Spleen (tissue), 13 donors: ENCODE measurements at places on chromosomes 13 and 19.

- no peak for DNase-seq
Measured at GRCh38 chr13:24741016-24741662, 22.8 kb upstream of the RNF17 start.

GRCh38 chr13:42571895-42572294 is 2.1 kb upstream of the TNFSF11 start:
- DNase-seq: no peak

- no peak for DNase-seq
Measured at GRCh38 chr19:4304538-4305256, at the start of gene FSD1. TSS of gene FSD1 (plus strand) at chr19:4304598. CDS start at chr19:4304747, 149 bp downstream.

GRCh38 chr13:46520166-46520565 is 32.8 kb upstream of the LRCH1 start:
- DNase-seq: no peak

DNA sequence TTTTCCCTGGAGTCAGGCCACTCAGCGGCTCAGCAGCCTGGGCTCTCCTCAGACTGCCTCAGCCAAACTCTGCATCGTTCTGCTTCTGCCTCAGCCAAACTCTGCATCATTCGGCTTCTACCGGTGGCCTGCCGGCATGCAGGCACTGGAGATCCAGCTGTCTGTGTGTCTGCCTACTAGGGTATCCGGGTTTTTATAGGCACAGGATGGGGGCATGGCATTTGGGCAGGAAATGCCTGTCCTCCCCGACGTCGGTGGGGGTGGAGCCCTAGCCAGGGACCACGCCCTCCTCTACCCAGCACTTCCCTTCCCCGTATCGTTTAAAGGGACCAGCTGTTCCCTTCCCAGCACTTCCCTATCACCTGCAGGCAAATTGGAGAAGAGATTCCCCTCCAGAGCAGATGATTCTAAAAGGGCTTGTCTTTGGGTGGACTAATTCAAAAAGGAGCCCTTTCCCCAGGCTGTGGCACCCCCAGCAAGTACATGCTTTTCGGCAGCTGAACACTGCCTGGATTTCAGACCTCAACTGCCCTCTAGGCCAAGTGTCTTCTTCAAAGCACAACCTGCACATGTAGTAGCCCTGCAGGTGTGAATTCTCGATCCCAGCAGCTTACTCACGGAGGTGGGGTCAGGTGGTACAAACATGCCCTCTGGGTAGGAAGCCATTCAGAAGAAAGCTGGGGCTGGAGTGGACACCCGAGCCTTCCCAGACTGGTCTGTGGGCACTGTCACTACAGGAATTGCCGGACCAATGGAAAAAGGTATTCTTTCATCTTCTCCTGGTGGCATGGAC is 25.4 kb upstream of the GPR12 start:
- DNase-seq: peak; percentile 91

DNA sequence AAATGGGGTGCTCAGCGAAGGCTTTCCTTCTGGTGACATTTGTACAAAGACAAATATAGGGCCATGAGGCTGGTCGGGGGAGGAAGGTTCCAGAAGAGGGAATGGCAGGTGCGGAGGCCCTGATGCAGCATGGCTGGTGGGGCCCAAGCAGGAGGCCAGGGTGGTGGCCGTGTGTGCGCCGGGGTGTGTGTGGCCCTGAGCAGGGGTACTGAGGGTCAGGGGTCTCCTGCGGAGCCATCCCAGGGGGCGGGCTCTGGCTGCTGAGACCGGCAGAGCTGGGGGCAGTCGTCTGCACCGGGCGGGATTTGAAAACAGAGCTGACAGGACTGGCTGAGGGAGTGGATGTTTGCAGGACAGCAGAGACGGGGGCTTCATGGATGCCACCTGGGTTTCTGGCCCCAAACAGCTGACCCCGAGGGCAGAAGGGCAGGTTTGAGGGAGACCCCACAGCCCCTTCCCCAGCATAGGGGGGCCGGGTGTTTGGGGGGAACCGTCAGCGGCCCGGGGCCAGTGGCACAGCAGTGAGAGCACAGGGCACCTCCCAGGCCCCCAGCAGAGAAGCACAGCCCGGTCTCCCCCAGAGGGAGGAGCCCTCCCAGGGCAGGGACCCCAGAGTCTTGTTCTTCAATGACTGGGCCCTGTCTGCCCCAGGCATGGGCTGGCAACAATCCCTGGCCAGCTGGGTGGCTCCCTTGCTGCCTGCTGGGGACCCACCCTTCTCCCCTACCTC is 11.4 kb downstream of the PIAS4 start:
- no peak for DNase-seq

DNA sequence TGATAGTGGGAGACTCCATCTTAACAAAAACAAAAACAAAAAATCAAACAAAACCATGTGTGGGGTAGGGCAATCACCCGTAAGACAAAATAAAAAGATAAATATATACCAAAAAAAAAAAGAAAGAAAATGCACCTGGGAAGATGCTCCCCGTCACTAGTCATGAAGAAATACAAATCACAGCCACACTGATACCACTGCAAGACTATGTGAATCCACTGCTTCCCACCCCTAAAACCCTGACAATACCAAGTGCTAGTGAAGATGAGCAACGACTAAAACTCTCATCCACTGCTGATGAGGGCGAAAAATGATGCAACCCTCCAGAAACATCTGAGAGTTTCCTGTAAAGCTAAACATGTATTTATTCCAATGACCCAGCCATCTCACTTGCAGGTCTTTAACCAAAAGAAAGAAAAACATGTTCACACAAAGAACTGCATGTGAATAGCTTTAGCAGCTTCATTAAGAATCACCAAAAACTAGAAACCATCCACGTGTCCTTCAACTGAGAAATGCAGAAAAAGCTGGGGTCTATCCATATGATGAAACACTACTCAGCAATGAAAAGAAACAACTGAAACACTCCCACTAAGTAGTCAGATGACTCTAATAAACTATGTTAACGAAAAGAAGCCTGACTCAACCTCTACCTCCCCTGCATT is 31.7 kb downstream of the BRD4 start:
- DNase-seq: no peak

DNA sequence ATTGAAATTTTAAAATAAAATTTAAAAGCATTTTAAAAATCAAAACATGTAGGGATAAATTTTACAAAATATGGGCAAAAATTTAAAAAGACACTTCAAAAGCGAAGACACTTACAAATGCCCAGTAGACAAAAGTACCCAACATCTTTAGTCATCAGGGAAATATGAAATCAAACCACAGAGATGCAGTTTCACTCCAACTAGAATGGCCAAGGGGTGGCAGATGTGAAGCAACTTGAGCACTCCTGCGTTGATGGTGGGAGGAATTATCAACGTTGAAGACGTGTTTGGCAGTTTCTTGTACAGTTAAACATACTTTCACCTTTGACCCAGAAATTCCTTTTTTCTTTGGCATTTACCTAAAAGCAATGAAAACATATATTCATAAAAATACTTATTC is 518.0 kb upstream of the SGCG start:
- no peak for DNase-seq

DNA sequence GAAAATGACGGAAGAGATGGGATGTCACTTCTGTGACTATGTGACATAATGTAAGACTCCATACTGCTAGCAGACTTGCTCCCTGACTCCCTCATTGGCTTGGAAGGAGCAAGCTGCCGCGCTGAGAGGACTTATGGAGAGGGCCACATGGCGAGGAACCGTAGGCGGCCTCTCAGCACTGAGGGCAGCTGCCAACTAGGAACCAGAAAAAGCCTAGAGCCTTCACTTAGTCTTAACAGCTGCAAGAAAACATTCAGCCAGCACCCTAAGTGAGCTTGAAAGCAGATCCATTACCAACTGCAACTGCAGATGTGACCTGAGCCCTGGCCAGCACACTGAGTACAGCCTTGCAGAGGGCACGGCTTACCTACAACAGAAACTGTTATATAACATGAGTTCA is 33.9 kb downstream of the USP12 start:
- DNase-seq: no peak

GRCh38 chr19:29372921-29373797 is 152.6 kb upstream of the VSTM2B start:
- DNase-seq: peak; percentile 57

DNA sequence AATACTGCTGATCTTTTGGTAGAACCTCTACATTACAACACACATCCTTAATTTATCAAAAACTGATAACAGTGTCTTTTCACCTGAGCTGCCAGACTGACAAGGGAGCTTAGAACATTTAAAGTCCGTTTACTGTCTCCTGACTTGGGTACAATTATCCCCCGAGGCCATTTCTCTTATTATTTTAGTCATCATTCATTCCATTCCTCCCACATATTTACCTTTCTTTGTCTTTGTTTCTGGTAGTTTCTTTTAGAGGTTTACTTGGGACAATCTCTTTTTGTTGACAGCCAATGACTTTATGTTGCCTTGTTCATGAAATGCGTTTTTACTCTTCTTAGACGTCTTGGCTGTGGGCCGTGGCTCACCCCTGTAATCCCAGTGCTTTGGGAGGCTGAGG is 186.9 kb downstream of the PCCA start:
- DNase-seq: no peak

DNA sequence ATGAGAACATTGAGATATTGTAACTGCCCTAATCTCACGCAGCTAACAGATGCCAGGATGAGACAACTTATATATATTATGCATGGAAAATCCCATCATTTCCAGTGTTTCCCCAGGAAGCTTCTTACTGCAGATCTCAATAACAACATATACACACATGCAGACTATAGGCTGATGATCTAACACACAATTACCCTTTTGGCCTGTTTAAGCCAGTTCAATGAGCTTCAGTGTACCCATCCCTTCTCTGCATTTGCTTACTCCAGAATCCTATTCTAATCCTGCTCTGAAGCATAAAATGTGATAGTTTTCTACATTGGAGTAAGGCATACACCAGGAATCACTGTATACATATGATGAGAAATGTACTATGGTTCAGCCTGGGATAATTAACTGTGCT is 489.4 kb downstream of the SUCLA2 start:
- no peak for DNase-seq

DNA sequence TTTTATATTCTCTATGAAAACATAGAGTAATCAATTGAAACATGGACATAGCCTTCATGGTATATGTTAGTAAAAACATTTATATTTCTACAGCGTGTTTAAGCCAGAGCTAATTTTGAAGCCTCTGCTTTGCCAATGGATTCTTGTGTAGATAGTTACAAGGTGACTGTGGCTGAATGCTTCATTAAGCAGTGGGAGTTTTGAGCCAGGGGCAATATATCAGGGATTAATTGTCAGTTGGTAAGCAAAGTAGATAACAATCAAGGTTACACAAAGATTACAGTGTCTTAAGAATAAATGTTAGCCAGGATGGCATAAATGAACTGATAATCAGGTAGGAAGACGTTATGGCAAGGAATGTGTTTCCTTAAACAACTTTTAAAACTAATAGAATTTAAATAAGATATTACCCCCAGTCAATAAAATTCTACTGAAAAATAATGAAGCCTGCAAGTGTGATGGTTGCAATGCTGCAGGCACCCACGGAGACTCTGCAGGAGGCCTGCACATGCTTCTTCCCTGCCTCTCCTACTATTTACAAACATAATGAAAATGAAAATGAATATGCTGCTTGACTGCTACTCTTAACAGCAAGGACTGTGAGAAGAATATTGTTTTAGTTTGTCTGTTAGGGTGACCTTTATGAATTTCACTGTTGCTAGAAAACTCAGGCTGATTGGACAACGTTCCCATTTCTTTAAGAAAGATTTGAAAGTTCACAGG is 588.5 kb downstream of the GPC5 start:
- no peak for DNase-seq

DNA sequence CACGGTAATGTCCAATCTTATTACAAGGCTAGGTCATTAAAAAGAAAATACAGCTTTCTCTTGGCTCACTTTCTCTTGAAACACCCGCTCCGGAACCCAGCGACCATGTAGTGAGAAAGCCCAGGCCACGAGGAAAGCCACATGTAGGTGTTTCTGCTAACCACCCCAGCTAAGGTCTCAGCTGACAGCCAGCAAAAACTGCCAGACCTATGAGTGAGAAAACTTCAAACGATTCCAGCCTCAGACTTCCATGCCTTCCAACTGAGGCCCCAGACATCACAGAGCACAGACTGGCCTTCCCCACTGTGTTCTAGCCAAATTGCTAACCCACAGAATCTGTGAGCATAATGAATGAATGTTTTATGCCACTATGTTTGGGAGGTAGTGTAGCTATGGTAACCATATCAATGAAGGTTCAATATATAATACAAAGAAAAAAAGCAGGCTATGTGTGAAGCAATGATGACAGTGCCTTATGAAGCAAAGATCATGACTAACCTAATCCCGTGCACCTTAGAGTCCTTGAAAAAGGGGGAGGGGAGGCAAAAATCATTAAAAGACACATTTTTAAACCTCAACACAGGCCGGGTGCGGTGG is 11.9 kb upstream of the TPTE2 start:
- no peak for DNase-seq

DNA sequence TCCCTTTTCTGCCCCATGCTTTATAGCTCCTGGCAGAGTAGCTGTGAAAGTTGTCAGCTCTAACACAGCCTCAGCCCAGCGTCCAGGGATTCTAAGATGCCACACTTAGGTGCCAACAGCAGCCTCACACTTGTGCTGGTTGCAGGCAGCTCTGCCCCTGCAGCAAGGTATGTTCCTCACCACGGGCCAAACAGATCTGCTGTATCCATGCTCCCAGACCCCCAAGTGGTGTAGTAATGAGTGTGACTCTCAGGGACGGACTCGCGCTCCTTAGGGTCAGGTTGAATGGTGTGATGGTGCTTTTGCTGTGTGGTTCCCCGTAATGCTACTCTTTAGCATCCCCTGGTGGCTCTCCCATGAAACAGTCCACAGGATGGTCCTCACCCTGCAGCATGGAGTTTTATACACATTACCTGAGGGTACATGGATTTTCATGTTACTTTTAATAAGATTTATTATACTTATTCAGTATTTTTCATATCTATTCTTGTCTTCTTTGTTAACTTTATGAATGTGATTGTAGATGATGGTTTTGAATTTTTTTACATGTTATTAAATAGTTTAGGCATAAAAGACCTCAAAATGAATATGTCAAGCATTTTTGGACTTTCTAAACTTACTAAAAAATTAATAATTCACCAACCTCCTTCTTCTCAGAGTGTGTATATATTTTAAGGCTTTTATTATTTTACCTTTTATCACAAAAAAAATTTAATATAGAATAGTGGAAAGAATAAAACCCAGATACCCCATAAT is 232.5 kb downstream of the SLC7A1 start:
- DNase-seq: no peak

- DNase-seq: no peak
Measured at GRCh38 chr13:110801044-110801443, 87.5 kb downstream of the ING1 start.

DNA sequence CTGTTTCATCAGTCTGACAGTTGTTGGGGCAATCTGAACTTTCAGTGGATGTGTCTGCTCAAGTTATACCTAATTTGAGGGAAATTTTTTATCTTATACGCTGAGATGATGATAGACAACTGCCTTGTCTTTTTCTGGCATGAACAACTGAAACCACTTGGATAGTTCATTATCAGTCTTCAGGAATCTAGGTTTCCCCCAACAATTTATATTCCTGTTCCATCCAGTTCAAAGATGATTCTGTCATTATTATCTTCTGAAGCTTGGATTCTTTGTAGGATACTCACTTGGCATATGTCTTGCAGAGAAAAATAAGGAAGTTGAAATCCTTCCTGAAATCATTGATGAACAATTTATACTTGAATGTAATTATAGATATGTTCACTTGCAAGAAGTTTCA is 193.7 kb downstream of the LMO7 start:
- DNase-seq: no peak

- DNase-seq: no peak
Measured at GRCh38 chr19:41323023-41323422, 13.1 kb downstream of the CCDC97 start.
